Osteocyte (in vitro differentiated cells): ENCODE measurements at places on chromosomes 3 and 15. TPM values are rescaled to one million over a fixed set of nuclear protein-coding genes. Genes with fewer than 3 reads are reported as not detected.

DNA sequence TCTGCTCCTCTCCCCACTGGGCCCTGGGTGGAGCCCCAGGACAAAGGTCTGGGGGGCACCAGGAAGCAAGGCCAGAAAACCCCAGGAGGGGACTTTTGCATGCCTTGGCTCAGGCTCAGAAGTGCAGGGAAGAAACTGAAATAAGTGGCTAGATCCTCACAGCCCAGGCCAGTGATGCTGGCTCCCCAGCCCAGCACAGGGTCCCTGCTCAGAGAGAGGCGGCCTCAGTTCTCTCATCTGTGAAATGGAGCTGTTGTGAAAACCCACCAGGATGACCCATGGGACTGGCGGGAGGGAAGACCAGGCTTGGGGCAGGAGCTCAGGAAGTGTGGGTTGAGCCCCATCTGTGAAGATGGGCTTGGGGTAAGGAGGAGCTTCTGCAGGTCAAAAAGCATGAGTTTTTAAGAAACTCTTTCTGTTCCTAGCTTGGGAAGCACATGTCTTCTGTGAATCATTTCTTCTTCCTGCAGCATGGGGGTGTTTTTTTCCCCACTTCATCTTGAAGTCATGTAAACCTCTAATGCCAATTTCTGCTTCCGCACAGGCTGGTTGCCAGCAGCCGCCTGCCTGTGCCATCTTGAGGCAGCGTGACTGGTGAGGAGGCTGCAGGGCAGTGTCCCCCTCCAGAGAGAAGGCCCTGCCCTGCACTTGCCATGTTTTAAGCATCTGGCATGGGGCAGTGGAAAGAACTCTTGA, 118.6 kb downstream of the SMAD6 start:
- H3K27ac ChIP-seq: peak overlapping the region; percentile 59
- peaks cover 32% of the 10 kb centered on the region for H3K4me1 ChIP-seq
- DNase-seq: no peak
- no peaks in the 10 kb centered on the region for H3K36me3 ChIP-seq
- no peak overlapping the region for H3K4me3 ChIP-seq

GRCh38 chr3:58034738-58035523, 26.7 kb downstream of the FLNB start:
- H3K27me3 ChIP-seq: no peaks in the 10 kb centered on the region
- no peak for DNase-seq
- H3K27ac ChIP-seq: no peak overlapping the region
- peaks cover 4% of the 10 kb centered on the region for H3K36me3 ChIP-seq
- peaks cover 18% of the 10 kb centered on the region for H3K4me1 ChIP-seq

- DNase-seq: no peak
- peaks cover 4% of the 10 kb centered on the region for H3K4me1 ChIP-seq
- no peak overlapping the region for H3K4me3 ChIP-seq
- no peak overlapping the region for H3K27ac ChIP-seq
- H3K27me3 ChIP-seq: no peaks in the 10 kb centered on the region
Observed at GRCh38 chr3:175484666-175485065, 625.5 kb downstream of the NAALADL2 start.

- H3K27me3 ChIP-seq: no peaks in the 10 kb centered on the region
- H3K4me1 ChIP-seq: peaks cover 3% of the 10 kb centered on the region
- peaks cover 43% of the 10 kb centered on the region for H3K36me3 ChIP-seq
- H3K27ac ChIP-seq: no peak overlapping the region
- DNase-seq: no peak
Observed at GRCh38 chr3:11807686-11808085, 39.0 kb downstream of the TAMM41 start.

DNA sequence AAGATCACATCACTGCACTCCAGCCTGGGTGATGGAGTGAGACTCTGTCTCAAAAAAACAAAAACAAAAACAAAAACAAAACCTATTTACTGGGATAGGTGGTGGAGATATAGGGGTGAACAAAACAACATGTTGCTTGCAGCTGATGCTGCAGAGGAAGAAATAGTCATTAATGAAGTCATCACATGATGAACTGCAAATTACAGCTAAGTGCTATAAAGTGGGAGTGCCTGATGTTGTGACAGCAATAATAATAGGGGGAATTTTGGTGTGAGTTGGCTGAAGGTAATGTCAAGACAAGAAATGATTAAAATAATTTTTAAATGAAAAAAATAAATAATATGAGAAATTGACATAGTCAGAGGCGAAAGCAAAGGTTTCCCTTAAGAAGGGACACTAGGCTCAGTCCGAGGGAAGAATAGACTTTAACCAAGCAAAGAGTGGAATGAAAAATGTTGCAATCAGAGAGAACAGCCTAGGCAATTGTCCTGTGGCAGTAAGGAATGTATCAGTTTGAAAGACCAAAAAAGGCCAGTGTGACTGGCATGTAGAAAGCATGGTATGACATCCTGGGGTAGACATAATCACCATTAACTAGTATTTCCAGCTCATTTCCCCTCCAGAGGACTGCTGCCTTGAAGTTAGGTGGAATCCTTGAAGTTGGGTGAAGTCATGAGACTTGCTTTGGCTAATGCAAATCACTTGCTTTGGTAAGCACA, 14.7 kb upstream of the PIK3CB start:
- no peak for DNase-seq
- H3K4me3 ChIP-seq: no peak overlapping the region
- H3K27me3 ChIP-seq: no peaks in the 10 kb centered on the region
- H3K36me3 ChIP-seq: no peaks in the 10 kb centered on the region
- H3K27ac ChIP-seq: no peak overlapping the region
- peaks cover 2% of the 10 kb centered on the region for H3K4me1 ChIP-seq

DNA sequence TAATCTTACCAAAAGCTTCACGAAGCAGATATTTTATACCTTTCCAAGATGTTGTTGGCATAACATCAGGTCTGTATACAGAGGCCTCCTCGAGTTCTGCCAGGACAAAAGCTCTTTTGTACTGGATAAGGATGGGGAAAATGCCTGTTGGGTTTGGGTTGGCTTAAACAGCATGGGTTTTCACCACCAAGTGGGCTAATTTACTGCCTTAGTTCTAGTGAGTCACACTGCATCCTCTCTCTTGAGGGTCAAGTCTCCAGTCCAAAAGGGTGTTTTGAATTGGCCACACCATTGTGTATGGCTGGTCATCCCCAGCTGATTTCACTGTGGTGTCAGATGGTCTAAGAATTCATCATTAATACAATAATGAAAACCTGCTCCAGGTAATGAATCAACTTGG, 26.1 kb upstream of the BHLHE40 start:
- no peaks in the 10 kb centered on the region for H3K27me3 ChIP-seq
- H3K4me3 ChIP-seq: no peak overlapping the region
- H3K4me1 ChIP-seq: peaks cover 11% of the 10 kb centered on the region
- no peak overlapping the region for H3K27ac ChIP-seq
- DNase-seq: no peak

DNA sequence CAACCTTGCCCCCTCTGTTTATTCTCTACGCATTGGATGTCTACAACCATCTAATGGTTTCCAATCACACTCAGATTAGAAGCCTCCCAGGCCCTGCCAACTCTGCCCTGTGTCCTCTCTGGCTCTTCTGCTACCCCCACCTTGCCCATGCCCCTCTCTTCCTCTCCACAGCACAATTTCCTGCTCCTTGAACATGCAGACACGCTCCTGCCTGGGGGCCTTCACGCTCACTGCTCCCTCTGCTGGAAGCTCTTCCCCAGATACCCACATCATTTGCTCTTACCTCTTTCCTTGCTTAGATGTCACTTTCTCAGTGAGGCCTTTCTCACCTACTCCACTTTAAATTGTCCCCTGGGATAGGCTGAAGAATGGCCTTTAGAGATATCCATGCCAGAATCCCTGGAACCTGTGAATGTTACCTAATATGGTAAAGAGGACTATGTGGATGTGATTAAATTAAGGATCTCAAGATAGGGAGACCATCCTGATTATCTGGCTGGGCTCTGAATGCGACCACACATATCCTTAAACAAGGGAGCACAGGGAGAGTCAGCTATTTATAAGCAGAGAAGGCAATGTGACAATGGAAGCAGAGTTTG, 9.9 kb downstream of the KY start:
- peaks cover 7% of the 10 kb centered on the region for H3K27me3 ChIP-seq
- no peaks in the 10 kb centered on the region for H3K4me1 ChIP-seq
- H3K4me3 ChIP-seq: no peak overlapping the region
- peak; percentile 44 for DNase-seq
- H3K27ac ChIP-seq: no peak overlapping the region

GRCh38 chr3:115512565-115513415, 110.5 kb upstream of the GAP43 start:
- peaks cover 27% of the 10 kb centered on the region for H3K4me1 ChIP-seq
- H3K27ac ChIP-seq: peak overlapping the region; percentile 88
- H3K36me3 ChIP-seq: no peaks in the 10 kb centered on the region
- no peak for DNase-seq
- peaks cover 14% of the 10 kb centered on the region for H3K27me3 ChIP-seq

DNA sequence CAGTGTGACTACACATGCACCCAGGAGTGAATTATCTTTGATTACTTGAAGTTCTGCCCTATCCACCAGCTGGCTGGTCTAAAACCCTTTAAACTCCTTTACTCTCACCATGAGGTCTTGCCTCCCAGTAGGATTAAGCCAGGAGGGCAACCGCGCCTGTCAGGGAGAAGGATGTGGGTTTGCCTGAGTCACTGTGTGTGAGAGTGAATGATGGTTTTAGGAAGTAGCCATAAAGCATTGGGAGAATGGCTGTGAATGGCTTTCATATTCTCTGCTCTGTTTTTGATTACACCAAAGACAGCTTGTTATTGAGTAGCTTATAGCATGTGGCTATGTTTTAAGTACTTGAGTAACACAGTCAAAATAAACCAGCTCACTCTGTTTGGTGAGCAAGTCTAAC, 637.7 kb upstream of the TBL1XR1 start:
- H3K27me3 ChIP-seq: no peaks in the 10 kb centered on the region
- H3K4me1 ChIP-seq: peaks cover 66% of the 10 kb centered on the region
- H3K4me3 ChIP-seq: no peak overlapping the region
- H3K27ac ChIP-seq: peak overlapping the region; percentile 75
- no peak for DNase-seq

- H3K4me1 ChIP-seq: no peaks in the 10 kb centered on the region
- no peak for DNase-seq
- peaks cover 35% of the 10 kb centered on the region for H3K27me3 ChIP-seq
Observed at GRCh38 chr3:69628951-69629350, 110.3 kb upstream of the MITF start.

DNA sequence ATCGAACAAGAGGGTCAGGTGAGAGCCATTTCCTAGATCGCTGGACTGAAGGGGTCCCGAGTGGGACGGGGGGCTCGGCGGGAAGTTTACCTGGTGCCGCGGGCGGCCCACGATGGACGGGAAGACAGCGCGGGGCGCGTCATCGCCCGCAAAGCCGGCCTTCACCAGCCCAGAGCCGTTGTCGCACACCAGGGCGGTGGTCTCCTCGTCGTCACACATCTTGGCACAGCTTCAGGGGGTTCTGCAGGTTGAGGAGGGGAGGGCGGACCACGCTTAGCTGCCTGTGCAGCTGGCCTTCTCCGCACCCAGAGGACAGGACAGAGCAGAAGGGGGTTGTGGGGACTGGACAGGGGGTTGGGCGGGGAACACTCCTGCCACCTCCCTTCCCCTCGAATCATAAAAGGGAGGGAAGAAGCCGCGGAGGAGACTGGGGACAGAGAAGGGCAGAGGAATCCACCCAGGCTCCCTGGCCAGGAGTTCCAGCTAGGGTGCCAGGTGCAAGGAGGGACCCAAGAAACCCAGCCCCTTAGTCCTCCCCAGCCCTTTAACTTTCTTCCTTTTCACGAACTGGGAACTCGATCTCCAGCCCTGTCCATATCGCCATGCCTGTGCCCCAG, 651 bp downstream of the ACTC1 start:
- peaks cover 29% of the 10 kb centered on the region for H3K4me1 ChIP-seq
- peak overlapping the region; percentile 56 for H3K4me3 ChIP-seq
- H3K36me3 ChIP-seq: no peaks in the 10 kb centered on the region
- H3K27ac ChIP-seq: no peak overlapping the region

- H3K27ac ChIP-seq: no peak overlapping the region
- H3K4me1 ChIP-seq: peaks cover 3% of the 10 kb centered on the region
- no peak overlapping the region for H3K4me3 ChIP-seq
- H3K36me3 ChIP-seq: peaks cover 25% of the 10 kb centered on the region
- no peaks in the 10 kb centered on the region for H3K27me3 ChIP-seq
- no peak for DNase-seq
Observed at GRCh38 chr3:52546111-52546901, 9.9 kb downstream of the UQCC5 start.

DNA sequence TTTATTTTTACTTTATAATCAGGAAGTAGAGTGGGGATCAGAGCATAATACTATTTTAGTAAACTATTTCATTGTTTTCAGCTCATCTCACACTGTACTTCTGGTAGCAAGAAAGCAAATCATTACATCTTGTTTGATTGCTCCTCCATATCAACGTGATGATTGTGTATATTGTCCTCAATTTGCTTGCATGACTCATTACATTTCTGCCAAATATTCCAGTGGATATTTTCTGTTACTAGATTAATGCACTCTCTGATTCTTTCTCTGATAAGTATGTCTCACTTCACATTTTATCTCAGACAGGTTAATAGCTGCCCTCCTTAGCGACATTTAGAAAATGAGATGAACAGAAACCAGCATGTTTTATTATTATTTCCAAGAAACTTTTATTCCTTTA, 1145.3 kb downstream of the OTOL1 start:
- H3K36me3 ChIP-seq: peaks cover 3% of the 10 kb centered on the region
- no peaks in the 10 kb centered on the region for H3K4me1 ChIP-seq
- H3K27me3 ChIP-seq: no peaks in the 10 kb centered on the region
- H3K27ac ChIP-seq: no peak overlapping the region
- no peak overlapping the region for H3K4me3 ChIP-seq

GRCh38 chr15:80551348-80551747, 143.8 kb upstream of the ABHD17C start:
- peaks cover 32% of the 10 kb centered on the region for H3K36me3 ChIP-seq
- H3K27ac ChIP-seq: peak overlapping the region; percentile 90
- no peak overlapping the region for H3K4me3 ChIP-seq
- H3K4me1 ChIP-seq: peaks cover 74% of the 10 kb centered on the region
- no peaks in the 10 kb centered on the region for H3K27me3 ChIP-seq

Gene CADM2
- 1.5 and 2.2 TPM in 2 replicates for total RNA-seq

Gene SLC38A3
- total RNA-seq: 3.9 and 4.5 TPM in 2 replicates

Gene SAMMSON
- total RNA-seq: not detected in 2 replicates

Gene LMAN1L
- not detected in 2 replicates for total RNA-seq

Gene DVL3
- total RNA-seq: 110 and 121 TPM in 2 replicates

Gene ERC2
- total RNA-seq: 0.35 and 0.78 TPM in 2 replicates

Gene DNASE1L3
- total RNA-seq: not detected in 2 replicates

Gene CD276
- total RNA-seq: 147 and 153 TPM in 2 replicates

Gene NPHP3
- 26.4 and 27.2 TPM in 2 replicates for total RNA-seq

Gene LPCAT4
- total RNA-seq: 49.0 and 56.0 TPM in 2 replicates

Gene TIMP4
- 5.0 and 5.4 TPM in 2 replicates for total RNA-seq

Gene ROBO2
- total RNA-seq: 18.4 and 19.0 TPM in 2 replicates

Gene CCRL2
- total RNA-seq: not detected in 2 replicates
